Cortex of kidney (tissue), 1 donor: ENCODE measurements at places on chromosomes 6 and 20.

- DNase-seq, result no peak
Observed at GRCh38 chr20:48387675-48388074, 440.1 kb downstream of the PREX1 start.

GRCh38 chr20:7702141-7702540, 238.1 kb downstream of the HAO1 start:
- no peak for DNase-seq

- no peak for DNase-seq
Observed at GRCh38 chr6:143695969-143696663, 18.4 kb downstream of the PHACTR2 start.

DNA sequence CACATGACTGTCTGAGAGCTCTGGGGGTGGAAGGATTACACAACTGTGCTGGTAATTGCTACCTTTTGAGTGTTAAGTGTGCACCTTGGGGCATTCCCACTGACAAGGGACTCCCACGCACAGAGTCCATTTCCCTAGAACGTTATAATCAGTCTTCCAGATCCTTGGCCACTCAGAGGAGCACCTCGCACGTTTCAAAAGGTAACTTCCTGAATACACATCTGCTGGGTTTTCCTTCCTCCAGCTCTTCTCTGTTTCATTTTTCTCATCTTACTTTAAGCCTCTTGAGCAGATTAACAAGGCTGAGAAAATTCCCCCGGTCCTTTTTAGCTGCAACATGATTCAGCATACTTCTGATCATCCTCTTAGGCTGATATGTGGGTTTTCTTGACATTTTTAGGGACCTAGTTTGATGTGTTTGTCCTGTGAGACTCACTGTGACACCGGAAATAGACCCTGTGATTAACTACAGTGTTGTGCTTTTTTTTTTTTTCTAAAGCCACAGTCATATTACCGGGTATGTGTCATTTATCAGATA, 98.4 kb upstream of the DUSP22 start:
- DNase-seq, result no peak

DNA sequence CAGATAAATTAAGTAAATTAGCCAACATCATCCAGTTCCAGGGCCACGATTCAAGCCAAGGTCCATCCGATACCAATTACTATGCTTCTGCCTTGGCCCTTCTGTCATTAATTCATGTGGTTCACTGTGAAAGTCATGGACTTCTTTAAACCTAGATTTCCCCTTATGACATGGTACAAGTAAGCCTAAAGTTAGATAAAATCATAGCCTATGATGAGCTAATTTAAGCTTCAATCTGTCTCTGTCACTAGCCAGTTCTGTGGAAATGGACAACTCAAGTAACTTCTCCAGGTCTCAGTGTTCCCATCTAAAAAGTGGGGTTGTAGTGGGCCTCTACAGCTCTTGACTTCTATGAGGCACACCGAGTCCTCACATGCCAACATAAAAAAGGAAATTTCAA, 225.5 kb upstream of the MARCKS start:
- DNase-seq, result no peak

- DNase-seq, result no peak
Observed at GRCh38 chr6:50846852-50847155, 28.1 kb downstream of the TFAP2B start.

GRCh38 chr20:17442588-17442987, 88.6 kb downstream of the BFSP1 start:
- no peak for DNase-seq

DNA sequence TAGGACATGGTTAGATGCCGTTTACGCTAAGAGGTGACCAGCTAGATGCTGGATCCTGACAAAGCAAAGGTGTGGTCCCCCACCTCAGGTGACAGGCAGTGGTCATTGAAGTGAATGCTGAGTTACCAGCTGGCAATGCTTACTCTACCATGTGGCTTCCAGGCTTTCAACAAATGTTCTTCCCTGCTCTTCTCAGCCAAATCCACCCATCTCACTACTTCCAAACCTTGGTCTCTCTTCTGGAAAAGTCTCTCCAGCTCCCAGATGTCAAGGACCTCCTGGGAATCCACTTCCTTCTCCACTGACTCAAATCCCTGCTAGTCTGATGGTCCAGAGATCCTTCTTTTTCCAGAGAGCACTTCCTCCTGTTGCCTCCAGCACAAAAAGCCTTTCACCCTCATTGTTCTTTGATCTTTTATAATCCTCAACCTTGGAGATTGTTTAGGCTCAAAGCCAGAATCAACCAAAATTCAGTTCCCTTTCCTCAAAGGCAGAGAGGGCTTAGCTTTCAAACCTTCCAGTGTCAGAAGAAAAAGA, 228.0 kb downstream of the ZNF217 start:
- no peak for DNase-seq

DNA sequence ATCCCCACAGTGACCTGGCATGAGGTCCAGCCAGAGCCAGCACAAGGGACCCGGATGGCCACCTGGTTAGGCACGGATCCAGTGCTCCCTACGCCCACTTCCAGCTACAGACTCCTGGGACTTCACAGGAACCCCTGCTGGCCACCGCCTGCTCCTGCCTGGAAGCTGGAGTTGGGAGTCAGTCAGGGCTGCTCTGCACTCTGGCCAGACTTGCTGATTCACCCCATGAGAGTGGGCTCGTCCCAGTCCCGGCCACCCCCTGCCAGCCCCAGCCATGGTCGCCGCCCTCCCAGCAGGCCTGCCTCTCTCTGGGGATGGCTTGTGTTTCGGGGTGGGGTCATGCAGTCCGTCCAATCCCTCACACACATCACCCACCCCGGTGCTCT, 125.8 kb downstream of the DLL1 start:
- no peak for DNase-seq

- DNase-seq, result no peak
Observed at GRCh38 chr20:47535088-47535487, 33.4 kb downstream of the NCOA3 start.

DNA sequence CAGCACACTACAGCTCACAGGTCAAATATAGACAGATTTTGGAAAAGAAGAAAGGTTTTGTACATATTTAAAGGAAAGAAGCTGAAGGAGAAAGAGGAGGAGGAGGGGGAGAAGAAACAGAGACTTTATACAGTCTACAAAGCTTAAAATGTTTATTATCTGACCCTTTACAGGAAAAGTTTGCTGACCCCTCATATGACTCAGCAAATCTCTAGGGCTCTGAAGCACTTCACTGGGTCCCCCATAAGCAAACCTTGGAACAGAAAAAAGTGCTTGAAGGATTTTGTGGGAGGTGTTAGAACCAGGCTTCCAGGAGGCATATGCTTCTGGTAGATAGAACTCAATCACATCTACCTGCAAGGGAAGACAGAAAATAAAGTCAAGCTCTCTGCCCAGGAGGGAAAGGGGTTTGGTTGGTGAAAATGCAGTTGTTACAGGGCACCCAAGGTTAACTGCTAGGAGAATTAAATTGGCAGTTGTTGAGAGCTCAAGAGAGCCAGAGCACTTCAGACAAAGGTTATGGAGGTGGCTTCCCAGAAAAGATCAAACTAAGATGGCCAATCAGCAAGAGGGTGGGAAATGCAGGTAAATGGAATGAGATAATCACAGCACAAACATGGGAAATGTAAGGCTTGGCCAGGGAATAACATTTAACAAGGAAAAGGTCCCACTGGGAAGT, 207.4 kb upstream of the SGK1 start:
- DNase-seq, result no peak
